NCI-H524 (cell line): ENCODE measurements at places on chromosomes 1 and 21.

- DNase-seq: peak; percentile 58
Observed at GRCh38 chr1:94063379-94063778, 57.6 kb downstream of the ABCA4 start.

DNA sequence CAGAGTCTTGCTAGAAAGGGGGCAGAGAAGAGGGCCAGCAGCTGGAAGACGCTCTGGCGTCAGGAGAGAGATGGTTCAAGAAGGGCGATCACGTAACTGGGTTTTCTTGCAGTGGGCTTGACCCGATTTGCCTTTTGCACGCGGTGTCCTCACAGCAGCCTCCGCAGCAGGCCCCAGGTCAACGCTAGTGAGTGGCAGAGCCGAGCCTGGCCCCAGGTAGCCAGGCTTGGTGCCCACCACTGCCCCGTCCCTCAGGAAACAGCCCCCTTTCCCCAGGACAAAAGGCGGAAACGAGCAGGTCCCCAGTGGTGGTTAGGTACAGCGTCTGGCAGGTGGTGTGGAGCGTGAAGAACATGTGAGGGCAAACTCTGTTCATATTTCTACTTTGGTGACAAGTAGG, 8.6 kb upstream of the UTS2 start:
- no peak for DNase-seq

GRCh38 chr1:75053207-75053606, 81.0 kb upstream of the LHX8 start:
- peak; percentile 2 for DNase-seq

- DNase-seq: no peak
Observed at GRCh38 chr1:99788896-99789295, 22.5 kb upstream of the FRRS1 start.

GRCh38 chr1:171699531-171699930, 42.3 kb downstream of the VAMP4 start:
- no peak for DNase-seq

GRCh38 chr21:34761758-34762330, 93.0 kb downstream of the CLIC6 start:
- DNase-seq: no peak

DNA sequence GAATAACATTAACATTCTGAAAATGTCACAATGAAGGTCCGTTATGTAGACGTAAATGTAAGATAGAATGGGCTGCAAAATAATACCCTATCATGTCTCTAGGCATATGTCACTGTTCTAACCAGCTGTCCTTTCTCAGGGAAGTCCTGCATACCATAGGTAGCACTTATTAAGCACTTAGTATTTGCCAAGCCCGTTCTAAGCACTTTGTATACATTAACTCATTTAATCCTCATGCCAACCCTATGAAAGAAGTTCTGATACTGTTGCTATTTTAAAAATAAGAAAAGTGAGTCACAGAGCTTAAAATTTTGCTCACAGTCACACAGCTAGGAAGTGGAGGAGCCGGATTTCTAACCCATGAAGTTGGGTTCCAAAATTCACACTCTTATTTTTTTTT, 15.7 kb downstream of the GAS5 start:
- DNase-seq: no peak

- DNase-seq: no peak
Observed at GRCh38 chr1:76511558-76512179, 355.6 kb upstream of the ST6GALNAC5 start.

DNA sequence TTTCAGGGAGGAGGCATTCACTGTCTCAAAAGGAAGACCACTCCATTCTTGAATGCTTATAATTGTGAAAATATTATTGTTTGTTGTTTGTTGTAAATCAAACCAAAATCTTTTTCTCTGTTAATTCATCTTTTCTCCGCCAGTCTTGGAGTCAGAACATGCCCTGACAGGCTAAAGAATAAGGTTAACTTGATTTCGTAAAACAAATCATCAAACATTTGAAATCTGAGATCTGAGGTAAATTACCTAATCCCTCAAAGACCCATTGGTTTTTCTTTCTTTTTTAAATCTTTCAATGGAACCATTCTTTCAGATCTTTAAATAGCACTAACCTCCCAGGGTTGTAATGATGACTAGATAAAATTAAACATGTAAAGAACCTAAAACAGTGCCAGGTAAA, 430.1 kb upstream of the PTBP2 start:
- no peak for DNase-seq

DNA sequence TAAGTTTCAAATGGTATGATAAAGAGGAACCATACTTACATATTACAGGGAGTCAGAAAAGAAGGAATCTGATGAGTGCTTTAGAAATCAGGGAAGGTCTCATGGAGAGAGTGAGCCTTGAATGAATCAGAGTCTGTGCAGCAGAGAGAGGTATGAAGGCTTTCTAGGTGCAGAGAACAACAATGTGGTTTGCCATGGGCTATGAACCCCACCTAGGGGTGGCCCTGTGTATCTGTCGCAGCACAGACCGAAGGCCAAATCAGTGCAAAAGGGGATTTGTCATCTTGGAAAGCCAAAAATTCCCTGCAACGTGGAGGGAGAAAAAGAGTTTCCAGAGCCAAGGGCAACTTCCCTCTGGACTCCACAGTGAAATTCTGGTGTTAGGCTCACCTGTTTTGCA, 3.5 kb downstream of the PAPPA2 start:
- peak; percentile 6 for DNase-seq

DNA sequence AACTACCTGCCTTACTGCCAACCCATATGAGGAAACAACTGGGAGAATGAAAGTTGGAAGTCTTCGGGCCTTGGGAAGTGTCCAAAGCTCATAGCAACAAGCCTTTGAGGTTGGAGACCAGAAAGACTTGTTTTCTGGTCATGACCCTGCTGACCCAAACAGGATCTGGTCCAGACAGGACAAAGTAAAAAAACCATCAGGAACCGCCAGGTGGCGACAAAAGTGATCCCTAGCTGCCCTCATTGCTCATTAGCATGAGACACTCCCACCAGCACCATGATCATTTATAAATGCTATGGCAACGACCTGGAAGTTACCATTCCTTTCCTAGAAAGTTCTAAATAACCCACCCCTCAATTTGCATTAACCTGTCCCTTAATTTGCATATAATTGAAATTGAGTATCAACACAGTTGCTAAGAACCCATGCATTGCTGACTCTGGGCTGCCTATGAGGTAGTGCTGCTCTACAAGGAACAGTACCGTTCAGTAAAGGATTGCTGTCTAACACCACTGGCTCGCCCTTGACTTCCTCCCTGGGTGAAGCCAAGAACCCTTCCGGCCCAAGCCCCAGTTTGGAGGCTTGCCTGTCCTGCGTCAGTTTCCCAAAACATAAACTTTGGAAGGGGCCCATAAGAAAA, 89.0 kb downstream of the URB2 start:
- no peak for DNase-seq

DNA sequence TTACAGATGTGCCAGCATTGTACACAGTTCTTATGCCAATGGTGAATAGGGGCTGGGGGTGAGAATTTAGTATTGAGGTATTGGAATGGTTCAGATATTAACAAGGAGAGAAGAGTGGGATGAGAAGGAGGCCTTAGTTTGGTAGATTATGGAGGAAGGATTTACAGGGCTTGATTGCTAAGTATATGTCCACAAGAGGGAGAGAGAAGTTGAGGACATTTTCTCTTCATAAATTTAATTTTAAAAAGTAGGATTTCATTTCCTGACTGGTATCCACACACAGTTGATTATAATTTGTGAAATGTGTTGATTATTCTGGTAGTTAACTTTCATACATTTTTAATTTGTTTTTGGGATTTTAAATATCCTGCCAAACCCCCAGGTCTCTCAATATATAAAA, 213.0 kb downstream of the ADGRL2 start:
- DNase-seq: no peak

- DNase-seq: no peak
Observed at GRCh38 chr1:239739919-239740318, 351.8 kb upstream of the FMN2 start.

DNA sequence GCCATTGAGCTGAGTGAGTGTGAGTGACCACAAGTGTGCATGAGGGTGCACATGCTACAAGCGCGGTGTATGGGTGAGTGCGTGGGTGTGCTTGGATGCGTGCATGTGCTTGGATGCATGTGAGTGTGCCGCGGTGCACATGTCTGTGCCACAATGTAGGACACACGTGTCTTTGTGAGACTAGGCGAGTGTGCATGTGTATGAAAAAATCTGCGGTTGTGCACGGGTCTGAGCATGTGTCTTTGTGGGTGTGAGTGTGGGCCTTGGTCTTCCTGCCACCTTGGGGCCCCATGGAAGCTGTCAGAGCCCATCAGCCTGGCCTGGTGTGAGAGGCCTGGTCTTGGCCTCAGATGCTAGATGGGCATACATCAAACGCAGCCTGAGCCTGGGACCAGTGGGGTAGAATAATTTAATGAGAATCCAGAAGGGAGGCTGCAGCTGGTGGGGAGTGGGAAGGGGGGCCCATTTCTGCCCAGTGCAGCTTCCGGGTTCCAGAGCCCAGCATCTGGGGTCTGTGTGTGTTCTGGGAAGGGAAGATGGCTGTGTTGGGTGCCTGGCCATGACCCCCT, 103.9 kb upstream of the SLC2A1 start:
- DNase-seq: no peak

GRCh38 chr1:32900956-32901822, at the start of gene TMEM54:
TSS of gene TMEM54 (minus strand) at chr1:32901389. CDS start at chr1:32901238, 151 bp downstream.
- peak; percentile 39 for DNase-seq

DNA sequence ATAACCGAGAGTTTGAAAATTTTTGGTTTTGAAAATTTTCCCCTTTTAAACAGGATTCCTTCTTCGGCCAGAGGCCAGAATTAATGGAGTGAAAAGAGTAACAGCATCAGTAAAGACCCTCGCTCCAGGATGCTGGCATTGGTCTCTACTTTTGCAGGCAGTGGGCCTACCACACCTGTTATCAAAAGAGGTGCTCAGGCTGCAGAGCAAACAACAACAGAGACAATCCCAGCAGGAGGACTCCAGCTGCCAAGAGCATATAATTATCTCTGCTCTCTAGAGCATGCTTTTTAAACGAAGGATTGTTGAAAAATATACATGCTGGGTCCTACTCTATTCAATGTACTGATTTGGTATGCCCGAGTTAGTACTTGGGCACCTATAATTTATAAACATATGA, 1048.5 kb downstream of the PLA2G4A start:
- no peak for DNase-seq

DNA sequence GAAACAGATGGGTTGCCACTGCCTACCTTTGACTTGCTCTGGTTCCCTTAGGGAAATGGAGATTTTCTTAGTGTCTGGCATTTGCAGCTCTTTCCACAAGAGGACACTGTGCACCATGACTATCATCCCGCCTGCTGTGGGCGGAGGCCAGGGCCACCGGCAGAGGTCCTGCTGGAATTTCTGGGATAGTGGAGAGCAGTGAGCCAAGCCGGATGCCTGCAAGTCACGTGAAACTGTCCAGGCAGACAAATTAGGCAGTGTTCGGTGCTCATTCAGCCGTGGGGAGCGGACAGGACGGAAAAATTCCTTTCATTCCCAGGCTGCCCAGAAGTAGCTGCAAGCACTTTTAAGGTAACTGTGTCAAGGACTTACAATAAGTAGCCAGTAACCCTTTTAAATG, 43.4 kb downstream of the IGSF5 start:
- DNase-seq: peak; percentile 96

- no peak for DNase-seq
Observed at GRCh38 chr1:165907256-165907857, 79.9 kb downstream of the UCK2 start.

DNA sequence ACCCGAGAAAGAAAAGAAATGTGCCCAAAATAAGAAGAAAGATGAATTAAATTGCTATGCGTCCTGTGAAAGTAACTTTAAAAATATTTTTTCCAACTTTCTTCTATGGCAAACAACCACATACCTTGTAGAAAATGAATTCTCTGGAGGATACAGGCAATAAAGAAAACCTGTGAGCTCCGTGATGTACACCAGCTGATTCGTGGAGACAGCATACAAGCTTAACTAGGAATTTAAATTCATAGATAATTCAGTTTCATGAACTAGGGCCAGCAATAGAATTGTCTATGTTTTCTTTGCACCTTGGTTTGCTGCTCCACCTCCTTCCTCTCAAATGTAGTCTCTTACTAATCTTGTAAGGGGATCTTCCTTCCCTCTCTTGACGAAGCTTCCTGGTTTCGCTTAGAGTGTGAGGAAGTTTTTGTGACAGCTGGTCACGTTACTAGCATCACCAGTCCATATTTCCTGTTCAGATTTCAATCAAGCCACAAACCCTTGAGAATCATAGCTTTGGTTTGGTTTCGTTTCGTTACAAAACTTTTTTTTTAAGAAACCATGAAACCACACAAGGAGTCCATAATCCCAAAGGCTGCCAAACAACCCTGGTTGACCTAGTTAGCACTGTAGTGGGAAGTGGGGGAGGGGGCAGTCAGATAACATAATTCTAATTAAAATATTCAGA, 35.8 kb downstream of the GREM2 start:
- DNase-seq: peak; percentile 64

- DNase-seq: no peak
Observed at GRCh38 chr1:203170625-203171330, 4.8 kb downstream of the MYBPH start.

- DNase-seq: no peak
Observed at GRCh38 chr1:231138236-231138635, 23.6 kb upstream of the TRIM67 start.

GRCh38 chr1:30255111-30255724, 468.2 kb downstream of the MATN1 start:
- DNase-seq: no peak

- DNase-seq: no peak
Observed at GRCh38 chr1:93223023-93223675, 42.6 kb downstream of the CCDC18 start.

GRCh38 chr1:229024528-229025130, 246.3 kb upstream of the RAB4A start:
- no peak for DNase-seq

GRCh38 chr1:218565377-218565776, 220.2 kb downstream of the TGFB2 start:
- no peak for DNase-seq

- DNase-seq: no peak
Observed at GRCh38 chr1:155975375-155976061, 2.8 kb downstream of the ARHGEF2 start.

DNA sequence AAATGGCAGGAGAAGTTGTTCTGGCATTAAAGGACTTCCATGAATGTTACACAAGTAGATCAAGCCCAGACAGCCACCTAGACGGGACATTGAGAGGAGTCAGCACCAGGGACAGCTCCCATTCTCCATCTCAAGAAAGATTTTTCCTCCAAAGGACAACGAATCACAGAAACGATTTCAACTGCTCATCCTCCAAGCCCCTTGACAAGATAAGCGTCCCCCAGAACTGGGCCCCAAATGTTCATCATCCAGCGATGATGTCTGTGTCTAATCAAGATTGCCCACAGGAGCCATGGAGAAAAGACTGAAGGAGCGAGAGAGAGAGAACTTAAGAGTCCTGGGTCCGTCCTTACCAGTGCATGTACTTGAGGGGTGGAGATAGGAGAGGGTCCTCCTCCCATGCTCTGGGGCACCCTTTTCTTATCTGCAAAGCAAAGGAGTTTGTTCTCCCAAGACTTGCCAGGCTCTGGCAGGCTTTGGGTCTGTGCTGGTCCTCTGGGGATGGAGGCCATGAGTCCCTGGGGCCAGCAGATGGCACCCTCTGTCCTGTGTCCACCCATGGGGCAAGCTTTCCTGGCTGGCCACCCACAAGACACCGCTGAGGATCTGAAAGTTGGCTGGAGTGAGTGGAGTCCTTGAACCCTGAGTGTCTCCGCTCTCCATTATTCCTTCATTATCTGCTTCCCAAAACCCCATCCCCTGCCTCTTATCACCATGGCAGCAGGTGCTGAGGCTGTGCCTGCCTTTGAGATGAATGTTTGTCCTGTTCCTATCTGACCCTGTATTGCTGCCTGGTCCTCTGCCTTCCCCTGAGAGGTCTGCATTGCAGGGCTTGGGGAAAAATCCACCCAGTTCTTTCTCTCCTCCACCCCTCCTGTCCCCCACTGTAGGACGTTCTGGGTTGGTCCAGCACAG, 164.6 kb downstream of the ACTL8 start:
- peak; percentile 69 for DNase-seq

GRCh38 chr1:80918380-80918779, 882.4 kb upstream of the ADGRL2 start:
- DNase-seq: no peak
